ENCODE measurements at places on chromosomes 11 and 22. TPM values are rescaled to one million over a fixed set of nuclear protein-coding genes. Genes with fewer than 3 reads are reported as not detected.

GRCh38 chr11:117790279-117790678 lies 6.7 kb downstream of the DSCAML1 start:
- H3K36me3 ChIP-seq = no peaks in the 10 kb centered on the region
- DNase-seq = no peak
- no peaks in the 10 kb centered on the region for H3K27me3 ChIP-seq
- no peak overlapping the region for H3K27ac ChIP-seq

- no peak for DNase-seq
- no peaks in the 10 kb centered on the region for H3K4me1 ChIP-seq
- no peaks in the 10 kb centered on the region for H3K36me3 ChIP-seq
- peak overlapping the region; percentile 89 for H3K4me3 ChIP-seq
- peak overlapping the region; percentile 97 for H3K27ac ChIP-seq
Observed at GRCh38 chr11:59756558-59756840, 1.3 kb downstream of the STX3 start.

- no peak overlapping the region for H3K4me3 ChIP-seq
- H3K4me1 ChIP-seq = no peaks in the 10 kb centered on the region
- H3K36me3 ChIP-seq = no peaks in the 10 kb centered on the region
- H3K27ac ChIP-seq = no peak overlapping the region
- H3K27me3 ChIP-seq = no peaks in the 10 kb centered on the region
Observed at GRCh38 chr11:12810568-12810894, 136.3 kb downstream of the TEAD1 start.

DNA sequence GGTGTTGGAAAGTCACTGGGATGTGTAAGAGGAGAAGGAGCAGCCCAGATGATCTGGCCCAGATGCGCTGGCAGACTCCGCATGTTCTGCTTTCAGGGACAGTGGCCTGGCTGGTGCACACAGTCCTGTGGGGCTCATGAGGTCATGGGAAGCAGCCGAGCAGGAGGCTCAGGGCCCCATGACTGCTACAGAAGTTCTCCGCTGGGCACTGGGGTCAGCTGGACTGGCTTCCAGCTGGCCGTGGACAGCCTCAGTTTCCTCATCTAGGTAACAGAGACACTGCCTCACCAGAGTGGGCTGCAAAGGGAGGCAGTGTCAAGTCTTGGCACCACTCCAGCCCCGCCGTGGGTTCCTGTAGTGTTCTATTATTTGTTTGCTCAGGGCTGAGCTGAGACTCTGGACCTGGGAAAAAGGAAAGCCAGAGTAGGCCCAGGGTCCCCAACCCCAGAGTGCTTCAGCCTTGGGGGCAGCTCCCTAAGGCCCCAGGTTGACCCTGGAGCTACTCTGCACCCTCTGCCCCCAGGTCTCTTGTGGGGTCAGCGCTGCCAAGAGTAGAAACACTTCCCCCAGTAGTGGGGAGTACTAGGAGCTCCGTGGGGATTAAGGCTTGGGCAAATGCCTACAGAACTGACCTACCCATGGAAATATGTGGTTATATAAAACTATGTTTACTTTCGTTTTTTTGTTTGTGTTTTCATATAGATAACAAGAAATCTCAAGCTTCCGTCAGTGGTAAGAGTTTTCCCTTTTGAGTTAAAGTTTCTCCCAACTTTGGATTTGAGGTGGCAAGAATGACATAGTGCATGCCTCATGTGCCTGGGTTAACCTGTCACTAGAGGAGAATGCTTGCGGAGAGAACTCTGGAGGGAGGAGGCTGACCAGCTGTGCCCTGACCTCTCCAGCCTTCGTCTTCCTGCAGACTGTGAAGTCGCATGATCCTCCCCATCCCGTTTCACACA lies 45.3 kb downstream of the MED15 start:
- peaks cover 17% of the 10 kb centered on the region for H3K36me3 ChIP-seq
- H3K27me3 ChIP-seq = no peaks in the 10 kb centered on the region
- peak overlapping the region; percentile 98 for H3K27ac ChIP-seq
- peak; percentile 88 for DNase-seq
- H3K4me1 ChIP-seq = peaks cover 63% of the 10 kb centered on the region
- peak overlapping the region; percentile 2 for H3K4me3 ChIP-seq

GRCh38 chr22:31968022-31968421 lies 23.7 kb downstream of the YWHAH start:
- H3K27me3 ChIP-seq = no peaks in the 10 kb centered on the region
- peaks cover 4% of the 10 kb centered on the region for H3K4me1 ChIP-seq
- H3K27ac ChIP-seq = no peak overlapping the region
- no peak for DNase-seq
- H3K36me3 ChIP-seq = no peaks in the 10 kb centered on the region

DNA sequence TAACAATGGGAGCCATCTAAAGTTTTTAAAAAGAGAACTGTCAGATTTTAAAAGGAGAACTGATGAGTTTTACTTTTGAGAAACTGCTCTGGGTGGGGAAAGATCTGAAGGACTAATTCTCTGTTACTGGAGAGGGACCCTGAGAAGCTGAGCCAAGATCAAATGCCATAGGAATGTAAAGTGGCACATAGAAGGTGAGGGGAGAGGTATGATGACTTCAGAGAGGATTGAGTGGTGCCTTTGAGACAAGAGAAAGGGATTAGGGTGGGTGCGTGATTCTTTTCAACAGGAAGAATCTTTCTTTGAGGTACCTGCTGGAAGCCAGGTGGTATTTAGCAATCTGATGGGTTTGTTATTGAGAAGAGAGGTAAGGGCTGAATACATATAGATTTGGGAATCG lies 9.0 kb downstream of the CRKL start:
- H3K4me3 ChIP-seq = no peak overlapping the region
- no peaks in the 10 kb centered on the region for H3K36me3 ChIP-seq
- no peak for DNase-seq
- no peak overlapping the region for H3K27ac ChIP-seq
- H3K27me3 ChIP-seq = no peaks in the 10 kb centered on the region

GRIK4 gene
- not detected for total RNA-seq

GRCh38 chr11:122808478-122808869 lies 29.8 kb upstream of the CRTAM start:
- no peaks in the 10 kb centered on the region for H3K27me3 ChIP-seq
- DNase-seq = no peak
- no peaks in the 10 kb centered on the region for H3K36me3 ChIP-seq
- H3K4me3 ChIP-seq = no peak overlapping the region
- H3K27ac ChIP-seq = no peak overlapping the region
- H3K4me1 ChIP-seq = no peaks in the 10 kb centered on the region

DNA sequence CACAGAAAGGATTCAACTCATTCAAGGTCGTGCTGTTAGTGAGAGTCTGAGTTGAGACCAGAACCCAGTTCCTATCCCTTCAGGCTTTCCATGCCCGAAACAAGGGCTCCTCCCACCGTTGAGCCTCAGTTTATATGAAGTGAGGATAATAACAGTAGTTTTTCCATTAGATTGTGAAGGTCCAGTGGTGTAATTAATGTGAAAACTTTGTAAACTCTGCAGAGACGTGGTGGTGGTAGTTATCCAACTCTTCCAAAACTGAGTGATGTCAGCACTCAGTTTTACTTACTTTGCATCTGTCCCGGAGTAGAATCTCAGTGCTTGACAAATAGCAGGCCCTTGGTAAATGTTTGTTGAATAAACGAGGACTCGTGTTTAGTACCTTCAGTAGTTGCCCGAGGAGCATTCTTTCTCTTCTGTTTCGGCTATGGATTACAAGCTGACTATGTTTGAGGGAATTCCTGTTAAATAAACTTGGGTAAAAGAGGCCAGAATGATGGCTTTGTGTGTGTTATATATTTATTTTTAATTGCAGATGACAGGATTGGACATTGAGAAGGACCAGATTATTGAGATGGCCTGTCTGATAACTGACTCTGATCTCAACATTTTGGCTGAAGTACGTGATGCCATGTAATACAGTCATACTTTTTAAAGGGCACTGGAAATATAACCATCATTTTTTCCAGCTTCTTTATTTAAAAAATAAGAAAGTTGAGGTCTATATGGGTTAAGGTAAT lies 1.0 kb downstream of the REXO2 start:
- peak overlapping the region; percentile 91 for H3K27ac ChIP-seq
- H3K4me3 ChIP-seq = peak overlapping the region; percentile 81
- H3K27me3 ChIP-seq = no peaks in the 10 kb centered on the region
- peaks cover 6% of the 10 kb centered on the region for H3K36me3 ChIP-seq

- no peaks in the 10 kb centered on the region for H3K4me1 ChIP-seq
- no peak overlapping the region for H3K27ac ChIP-seq
- no peaks in the 10 kb centered on the region for H3K36me3 ChIP-seq
- H3K4me3 ChIP-seq = no peak overlapping the region
- no peak for DNase-seq
Observed at GRCh38 chr11:127448101-127448500, 447.5 kb upstream of the KIRREL3 start.

RAG2 gene
- not detected for total RNA-seq

DNA sequence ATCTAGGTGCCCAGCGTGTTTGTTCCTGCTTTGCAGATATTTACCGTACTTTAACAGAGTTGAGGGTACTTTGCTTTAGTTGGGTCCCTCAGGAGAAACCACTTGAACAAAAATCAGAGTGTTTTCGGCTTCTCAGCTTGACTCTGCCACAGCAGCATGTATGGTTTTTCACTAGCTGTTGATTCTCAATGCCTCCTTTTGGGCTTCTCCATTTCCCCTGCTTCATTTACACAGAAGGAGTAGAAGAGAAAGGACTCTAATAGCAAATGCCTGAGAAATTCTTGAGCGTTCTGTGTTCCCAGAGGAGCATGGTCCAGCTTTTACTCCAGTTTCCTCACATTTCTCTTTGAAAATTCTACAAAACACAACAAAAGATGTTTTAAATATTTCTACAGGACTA lies 252.1 kb upstream of the CCDC179 start:
- H3K36me3 ChIP-seq = no peaks in the 10 kb centered on the region
- no peak for DNase-seq
- H3K4me3 ChIP-seq = no peak overlapping the region
- no peak overlapping the region for H3K27ac ChIP-seq
- H3K4me1 ChIP-seq = no peaks in the 10 kb centered on the region
- H3K27me3 ChIP-seq = no peaks in the 10 kb centered on the region

GRCh38 chr11:71255800-71256479 lies 3.6 kb upstream of the SHANK2 start:
- DNase-seq = no peak
- no peak overlapping the region for H3K4me3 ChIP-seq
- no peaks in the 10 kb centered on the region for H3K36me3 ChIP-seq
- no peak overlapping the region for H3K27ac ChIP-seq

TMEM126B gene
- total RNA-seq = 76.4 TPM

GRCh38 chr22:29445508-29445907 lies 7.1 kb downstream of the RFPL1 start:
- no peaks in the 10 kb centered on the region for H3K4me1 ChIP-seq
- H3K27me3 ChIP-seq = no peaks in the 10 kb centered on the region
- no peak for DNase-seq
- H3K36me3 ChIP-seq = no peaks in the 10 kb centered on the region
- no peak overlapping the region for H3K27ac ChIP-seq

GRCh38 chr22:21032037-21032867 lies at the start of gene SLC7A4:
Gene SLC7A4, minus strand, starts transcription at chr22:21032561. Its CDS starts 749 bp downstream, at chr22:21031812.
- H3K4me3 ChIP-seq = peak within 1 kb of the TSS; percentile 6
- H3K27me3 ChIP-seq = no peaks in the 10 kb centered on the region
- no peak for DNase-seq
- no peaks in the 10 kb centered on the region for H3K36me3 ChIP-seq
- H3K4me1 ChIP-seq = no peaks in the 10 kb centered on the region

IL18 gene
- total RNA-seq = 9.0 TPM

DNA sequence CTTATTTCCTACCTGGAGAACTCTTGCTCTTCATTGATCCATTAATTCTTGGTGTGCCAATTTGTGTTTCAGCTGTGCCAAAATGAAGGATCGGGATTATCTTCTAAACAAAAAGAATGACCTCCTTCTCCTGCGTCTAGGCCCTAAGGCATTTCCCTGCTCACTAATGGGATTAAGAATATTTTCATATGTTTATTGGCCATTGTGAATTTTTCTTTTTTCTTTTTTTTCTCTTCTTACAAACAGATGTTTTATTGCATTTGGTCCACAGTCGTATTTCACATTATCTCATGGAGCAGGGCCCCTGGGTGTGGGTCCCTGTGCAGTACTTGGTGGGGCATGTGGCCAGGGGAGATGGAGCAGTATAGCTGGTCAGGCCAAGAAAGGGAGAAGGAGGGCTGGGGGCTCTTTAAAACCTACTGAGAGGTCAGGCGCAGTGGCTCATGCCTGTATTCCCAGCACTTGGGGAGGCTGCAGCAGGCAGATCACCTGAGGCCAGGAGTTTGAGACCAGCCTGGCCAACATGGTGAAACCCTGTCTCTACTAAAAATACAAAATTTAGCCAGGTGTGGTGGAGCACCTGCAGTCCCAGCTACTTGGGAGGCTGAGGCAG lies 35.3 kb upstream of the HORMAD2 start:
- H3K27me3 ChIP-seq = no peaks in the 10 kb centered on the region
- H3K36me3 ChIP-seq = no peaks in the 10 kb centered on the region
- H3K27ac ChIP-seq = no peak overlapping the region
- no peaks in the 10 kb centered on the region for H3K4me1 ChIP-seq
- no peak overlapping the region for H3K4me3 ChIP-seq

- H3K27ac ChIP-seq = no peak overlapping the region
- H3K4me1 ChIP-seq = no peaks in the 10 kb centered on the region
- no peaks in the 10 kb centered on the region for H3K27me3 ChIP-seq
- peak; percentile 44 for DNase-seq
Observed at GRCh38 chr11:2517016-2517385, 72.2 kb downstream of the KCNQ1 start.

- no peak overlapping the region for H3K27ac ChIP-seq
Observed at GRCh38 chr11:2997406-2997805, 5.3 kb upstream of the NAP1L4 start.

CD81 gene
- 801 TPM for total RNA-seq

DNA sequence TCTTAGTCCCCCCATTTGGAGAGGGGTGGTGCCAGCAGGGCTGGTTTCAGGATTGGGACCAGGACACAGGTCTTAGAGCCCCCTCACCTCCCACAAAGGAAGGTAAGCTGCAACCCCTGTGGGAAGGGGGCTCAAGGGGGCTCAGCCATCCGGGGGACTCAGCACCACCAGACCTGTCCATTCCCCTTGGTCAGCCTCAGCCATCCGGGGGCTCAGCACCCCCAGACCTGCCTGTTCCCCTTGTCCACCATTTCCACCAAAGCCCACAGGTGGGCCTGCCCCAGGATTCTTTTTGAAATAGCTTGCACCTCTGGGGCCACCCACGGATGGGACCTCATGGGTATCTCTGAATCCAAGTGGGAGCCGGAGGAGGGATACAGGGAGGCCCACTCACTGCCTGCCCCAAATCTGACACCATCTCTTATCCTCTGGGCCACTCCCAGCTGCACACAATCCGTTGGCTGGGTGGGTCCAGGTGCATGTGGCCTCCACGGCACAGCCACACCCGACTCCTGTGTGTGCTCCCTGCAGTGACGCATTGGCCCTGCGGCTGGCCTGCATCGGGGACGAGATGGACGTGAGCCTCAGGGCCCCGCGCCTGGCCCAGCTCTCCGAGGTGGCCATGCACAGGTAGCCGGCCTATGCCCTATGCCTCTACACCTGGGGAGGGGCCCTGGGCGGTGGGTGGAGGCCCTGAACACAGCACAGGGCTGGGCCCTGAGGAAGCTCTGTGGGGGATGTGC lies 15.9 kb downstream of the MCAT start:
- H3K27ac ChIP-seq = no peak overlapping the region
- H3K36me3 ChIP-seq = no peaks in the 10 kb centered on the region
- peaks cover 8% of the 10 kb centered on the region for H3K4me1 ChIP-seq
- DNase-seq = no peak
- H3K27me3 ChIP-seq = no peaks in the 10 kb centered on the region
- H3K4me3 ChIP-seq = no peak overlapping the region

FOLR1 gene
- not detected for total RNA-seq

Data from ascending aorta (tissue), 2 donors.